ENCODE measurements at places on chromosomes 5 and 9. TPM values are rescaled to one million over a fixed set of nuclear protein-coding genes. Genes with fewer than 3 reads are reported as not detected.

LCN9 gene
- total RNA-seq: not detected

EIF4E1B gene
- not detected for total RNA-seq

SOWAHA gene
- not detected for total RNA-seq

OR2K2 gene
- not detected for total RNA-seq

UBAP1 gene
- 29.3 TPM for total RNA-seq

CCL28 gene
- 0.43 TPM for total RNA-seq

CRB2 gene
- under 0.01 TPM for total RNA-seq
